ENCODE measurements at places on chromosomes 3 and 15.

DNA sequence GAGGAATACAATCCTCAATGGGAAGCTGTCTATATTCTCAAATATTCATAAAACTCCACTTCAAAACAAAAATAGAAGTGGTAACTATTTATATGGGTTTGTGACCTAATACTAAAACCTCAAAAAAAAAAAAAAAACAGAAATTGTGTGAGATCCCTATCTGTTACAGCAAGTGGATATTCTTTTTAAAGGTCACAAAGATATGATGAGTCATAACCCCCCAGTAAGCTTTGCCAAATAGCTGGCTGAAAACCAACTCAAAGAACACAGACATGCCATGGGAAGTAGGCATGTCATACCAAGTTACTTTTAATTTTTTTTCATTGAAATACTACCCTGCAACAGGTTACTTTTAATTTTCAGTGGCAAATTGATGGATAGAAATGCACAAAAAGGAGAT is 62.5 kb downstream of the CBLB start:
- DNase-seq, result no peak

- no peak for DNase-seq
Observed at GRCh38 chr15:62087671-62088352, 21.0 kb downstream of the C2CD4A start.

DNA sequence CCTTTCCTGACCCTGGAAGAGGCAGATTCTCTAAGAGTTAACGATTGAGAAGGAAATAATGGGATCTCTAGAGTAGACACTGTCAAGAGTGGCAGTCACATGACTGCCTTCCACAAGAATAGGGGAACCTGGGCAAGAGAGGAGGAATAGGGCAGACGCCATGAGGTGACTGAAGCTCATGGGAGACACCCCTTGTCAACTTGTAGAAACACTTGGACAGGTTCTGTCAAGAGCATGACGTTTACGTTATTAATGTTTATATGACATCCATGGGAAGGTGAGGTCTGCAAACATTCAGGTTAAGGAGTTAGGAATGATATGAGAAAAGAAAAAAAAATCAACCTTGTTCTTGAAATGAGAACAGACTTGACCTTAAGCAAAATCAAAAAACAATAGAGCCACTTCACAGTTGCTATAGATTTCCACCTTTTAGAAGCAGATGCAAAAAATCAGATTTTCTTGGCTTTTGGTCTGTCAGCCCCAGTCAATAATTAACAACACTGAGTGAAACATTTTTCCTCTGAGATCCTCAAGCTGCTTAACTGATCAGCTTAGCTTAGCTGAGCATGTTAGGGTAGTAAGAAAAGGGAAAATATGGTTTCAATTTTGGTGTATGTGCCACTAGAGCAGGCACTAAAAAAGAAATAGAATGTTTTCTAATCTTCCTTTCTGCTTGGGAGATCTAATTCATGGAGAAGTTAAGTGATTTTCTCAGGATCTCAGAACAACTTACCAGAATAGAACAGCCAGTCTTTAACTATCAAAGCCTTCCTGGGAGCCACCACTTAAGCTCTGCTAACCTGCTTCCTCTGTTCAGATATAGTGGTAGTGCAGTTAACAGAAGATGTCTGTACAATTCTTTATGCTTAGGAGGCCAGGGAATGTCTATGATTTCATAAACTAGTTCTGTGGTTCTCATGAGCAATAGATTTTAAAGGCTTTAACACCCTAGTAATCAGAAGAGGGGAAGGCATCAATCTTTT is 116.9 kb downstream of the B3GALNT1 start:
- DNase-seq, result no peak

DNA sequence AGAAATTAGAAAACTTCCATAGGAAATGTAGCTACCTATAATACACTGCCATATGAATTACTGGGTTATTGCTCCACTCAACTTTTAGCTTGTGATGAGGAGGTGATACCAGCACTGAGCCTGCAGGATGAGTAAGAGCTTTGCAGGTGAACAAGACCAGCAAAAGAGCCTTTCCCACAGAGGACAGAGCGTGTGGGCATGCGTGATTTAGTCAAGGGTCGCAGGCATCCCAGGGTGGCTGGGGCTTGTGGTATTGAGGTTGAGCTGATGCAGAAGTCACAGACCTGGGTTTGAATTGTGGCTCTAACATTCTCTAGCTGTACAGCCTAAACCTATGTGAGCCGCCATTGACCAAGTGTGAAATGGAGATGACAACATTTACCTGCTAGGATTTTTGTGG is 5.6 kb downstream of the NRROS start:
- DNase-seq, result no peak

- no peak for DNase-seq
Observed at GRCh38 chr15:47551546-47551945, 165.8 kb upstream of the SEMA6D start.

GRCh38 chr3:190644035-190644434 is 130.2 kb downstream of the IL1RAP start:
- DNase-seq, result no peak

- no peak for DNase-seq
Observed at GRCh38 chr3:39332525-39332924, 3.0 kb downstream of the CCR8 start.

GRCh38 chr3:196096382-196096953 is 14.6 kb upstream of the TFRC start:
- DNase-seq, result no peak

DNA sequence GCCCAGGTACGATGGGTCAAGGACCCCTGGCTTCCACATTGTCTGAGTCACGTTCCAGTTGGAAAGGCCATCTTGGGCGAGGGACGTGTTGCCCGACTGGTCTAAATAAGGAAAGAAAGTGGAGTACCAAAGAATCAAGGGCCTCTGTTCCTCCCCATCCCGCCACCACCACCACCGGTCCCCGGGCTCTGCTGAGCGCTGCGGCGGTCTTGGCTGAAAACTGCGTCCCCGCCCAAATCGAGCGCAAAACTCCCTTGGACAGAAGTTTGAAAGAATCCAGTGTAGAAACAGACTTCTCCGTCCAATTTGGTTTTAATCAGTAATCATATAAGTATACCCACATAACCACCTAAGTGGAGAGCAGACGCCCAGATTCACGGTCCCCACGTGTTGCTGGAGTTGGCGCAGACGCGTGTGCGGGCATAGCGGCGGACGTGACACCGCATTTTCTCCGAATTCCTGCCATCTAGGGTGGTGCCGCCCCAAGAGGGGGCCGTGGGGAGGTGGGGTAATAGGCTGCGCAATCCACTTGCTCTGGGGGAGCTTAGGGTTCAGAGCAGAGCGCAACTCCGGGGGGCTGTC is 243.8 kb upstream of the TOPAZ1 start:
- no peak for DNase-seq

DNA sequence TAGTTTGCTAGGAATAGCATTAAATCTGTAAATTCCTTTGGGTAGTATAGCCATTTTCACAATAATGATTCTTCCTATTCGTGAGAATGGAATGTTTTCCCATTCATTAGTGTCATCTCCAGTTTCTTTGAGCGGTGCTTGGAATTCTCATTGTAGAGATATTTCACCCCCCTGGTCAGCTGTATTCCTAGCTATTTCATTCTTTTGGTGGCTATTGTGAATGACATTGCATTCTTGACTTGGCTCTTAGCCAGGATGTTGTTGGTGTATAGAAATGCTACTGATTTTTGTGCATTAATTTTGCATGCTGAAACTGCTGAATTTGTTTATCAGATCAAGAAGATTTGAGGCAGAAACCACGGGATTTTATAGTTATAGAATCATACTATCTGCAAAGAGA is 690.5 kb upstream of the ALCAM start:
- no peak for DNase-seq

- DNase-seq, result peak; percentile 73
Observed at GRCh38 chr3:46693038-46693891, at the start of gene ALS2CL. Gene ALS2CL, minus strand, starts transcription at chr3:46693679. Its CDS starts 4,239 bp downstream, at chr3:46689440.

DNA sequence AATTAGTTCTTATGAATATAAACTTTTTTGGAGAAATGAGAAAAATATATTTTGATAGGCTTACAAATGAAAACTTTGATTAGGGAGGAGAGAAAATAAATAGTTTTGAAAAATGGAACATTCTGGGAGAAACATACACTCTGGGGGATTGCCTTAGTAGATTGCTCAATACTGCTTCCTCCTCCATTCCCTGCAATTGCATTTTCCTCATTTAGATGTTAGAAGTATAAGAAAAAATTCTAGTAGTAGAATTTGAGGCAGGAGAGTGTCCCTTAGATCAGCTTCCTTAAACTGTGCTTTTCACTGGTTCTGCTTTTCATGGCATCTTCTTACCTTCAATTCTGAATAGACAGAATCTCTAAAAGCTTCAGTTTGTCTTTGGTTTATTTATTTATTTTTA is 46.2 kb upstream of the CTDSPL2 start:
- no peak for DNase-seq

DNA sequence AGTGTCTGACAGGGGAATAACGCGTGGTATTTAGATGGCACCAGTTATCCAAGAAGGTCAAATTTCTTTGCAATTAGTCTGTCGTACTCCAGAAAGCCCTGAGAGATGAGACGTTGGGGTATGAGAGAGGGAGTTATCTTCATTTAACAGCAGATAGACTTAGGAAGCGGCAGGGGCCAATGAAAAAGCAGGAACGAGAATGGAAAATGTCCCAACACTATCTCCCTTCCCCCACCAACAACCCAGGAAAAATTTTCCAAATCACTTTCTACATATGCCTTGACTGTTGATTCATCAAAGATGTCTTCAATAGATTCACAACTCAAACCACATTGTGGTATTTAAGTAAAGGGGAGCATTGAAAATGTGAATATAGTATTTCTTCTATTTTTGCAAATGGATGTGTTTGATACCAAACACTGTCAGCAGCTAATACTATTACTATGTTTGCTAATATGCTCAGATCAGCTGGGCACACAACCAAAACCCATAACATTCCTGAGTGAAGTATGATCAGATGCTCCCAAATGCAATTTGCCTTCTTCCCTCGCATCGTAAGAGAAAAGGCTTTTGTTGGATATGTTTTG is 13.3 kb upstream of the GREM1 start:
- DNase-seq, result no peak

DNA sequence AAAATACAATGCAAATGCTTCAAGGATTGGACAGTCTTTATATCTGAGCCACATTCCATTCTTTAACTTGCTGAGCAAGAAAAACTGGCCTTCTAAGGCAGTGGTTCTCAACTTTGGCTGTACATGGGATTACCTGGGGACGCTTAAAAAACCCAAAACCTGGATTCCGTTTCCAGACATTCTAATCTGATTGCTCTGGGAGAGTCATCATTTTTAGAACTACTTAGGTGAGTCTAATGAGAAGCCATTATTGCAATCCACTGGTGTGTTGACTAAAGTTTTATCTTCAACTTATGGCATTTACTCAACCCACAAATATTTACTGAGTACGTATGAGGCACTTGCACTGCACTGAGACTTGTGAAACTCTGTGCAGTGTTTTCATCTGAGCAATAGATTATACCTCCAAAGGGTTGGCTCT is 195.7 kb upstream of the ATP11B start:
- DNase-seq, result no peak

GRCh38 chr3:158571969-158572765 is 1.2 kb downstream of the MLF1 start:
- DNase-seq, result no peak

- DNase-seq, result peak; percentile 24
Observed at GRCh38 chr15:65101411-65101890, 13.5 kb downstream of the UBAP1L start.

DNA sequence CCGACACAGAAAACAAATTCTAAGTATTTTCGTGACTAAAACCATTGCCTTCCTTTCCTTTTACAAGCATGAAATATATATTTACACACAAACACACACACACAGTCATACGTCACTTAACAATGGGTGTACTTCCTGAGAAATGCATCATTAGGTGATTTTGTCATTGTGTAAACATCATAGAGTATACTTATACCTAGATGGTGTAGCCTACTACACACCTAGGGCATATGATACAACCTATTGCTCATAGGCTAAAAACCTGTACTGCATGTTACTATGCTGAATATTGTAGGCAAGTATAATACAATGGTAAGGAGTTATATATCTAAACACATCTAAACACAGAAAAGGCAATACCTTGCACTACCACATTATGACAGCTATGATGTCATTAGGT is 28.6 kb downstream of the COL6A5 start:
- no peak for DNase-seq

DNA sequence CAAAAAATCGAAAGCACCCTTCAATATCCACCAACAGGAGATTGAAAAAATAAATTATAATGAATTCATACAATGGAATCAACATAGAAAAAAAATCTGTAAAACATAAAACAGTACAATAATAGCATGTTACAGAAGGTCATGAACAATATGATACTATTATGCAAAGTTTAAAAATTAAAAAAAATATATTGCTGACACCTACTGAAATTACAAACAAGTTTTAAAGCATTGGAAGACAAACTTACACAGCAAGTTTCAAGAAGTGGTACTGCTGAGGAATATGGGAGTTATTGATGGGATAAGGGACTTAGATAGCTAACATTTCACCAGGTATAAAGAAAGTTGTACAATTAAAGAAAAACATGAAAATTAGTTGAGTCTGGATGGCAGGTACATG is 89.4 kb downstream of the EFL1 start:
- no peak for DNase-seq

- no peak for DNase-seq
Observed at GRCh38 chr15:44591326-44591725, 54.4 kb downstream of the EIF3J start.

- DNase-seq, result no peak
Observed at GRCh38 chr3:158936530-158937113, 134.8 kb downstream of the MFSD1 start.

All from T-helper 9 cell (primary cell).